ENCODE measurements at places on chromosomes 5 and 9.

GRCh38 chr5:56465769-56466135, 232.6 kb upstream of the ANKRD55 start:
- DNase-seq, result no peak

GRCh38 chr9:123370526-123371227, 14.7 kb downstream of the CRB2 start:
- no peak for DNase-seq

- DNase-seq, result peak; percentile 17
These were observed 1.1 kb upstream of the PRKAA1 start for GRCh38 chr5:40799258-40799657.

DNA sequence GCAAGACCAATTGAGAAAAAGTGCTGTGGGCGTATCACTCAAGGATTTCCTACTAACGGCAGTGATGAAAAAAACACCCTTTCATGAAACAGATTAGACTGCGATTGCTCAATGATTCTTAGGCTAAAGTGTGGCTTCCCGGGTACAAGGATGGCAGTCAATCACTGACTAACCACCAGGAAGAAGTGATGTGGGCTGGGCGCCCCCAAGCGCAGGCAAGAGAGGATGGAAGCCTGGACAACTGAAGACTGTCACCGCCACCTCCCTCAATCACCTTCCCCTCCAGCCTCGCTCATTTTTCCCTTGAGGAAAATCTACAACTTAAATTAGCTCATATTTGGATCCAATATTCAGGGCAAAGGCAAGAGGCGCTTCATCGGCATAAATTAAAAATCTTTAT, 707.2 kb downstream of the MTRR start:
- no peak for DNase-seq

DNA sequence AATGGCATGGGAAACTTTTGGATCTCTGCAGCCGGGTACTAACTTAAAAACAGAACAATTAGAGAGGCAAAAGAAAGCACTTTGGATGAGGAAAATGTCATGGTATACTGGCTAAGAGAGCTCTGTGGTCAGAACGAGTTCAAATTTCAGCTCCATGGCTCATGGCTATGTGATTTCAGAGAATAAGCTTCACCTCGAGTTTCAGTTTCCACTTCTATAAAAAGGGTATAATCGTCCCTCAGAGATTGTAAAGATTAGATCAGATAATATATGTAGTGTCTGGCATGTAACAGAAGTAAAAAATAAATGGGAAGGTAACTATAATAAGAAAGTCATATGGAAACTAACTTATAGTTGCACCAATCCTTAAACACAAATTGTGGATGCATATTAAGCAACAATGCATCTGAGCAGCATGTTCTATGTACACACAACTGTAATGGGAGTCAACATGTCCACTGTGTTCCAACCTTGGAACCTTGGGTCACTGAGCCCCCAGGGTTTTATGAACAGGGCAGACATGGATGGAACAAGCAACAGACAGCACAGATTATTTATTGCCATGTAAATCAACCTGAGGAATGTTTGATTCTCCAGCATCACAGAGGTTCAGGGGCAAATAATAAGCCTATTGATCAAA, 145.4 kb downstream of the MAPKAP1 start:
- no peak for DNase-seq

- DNase-seq, result no peak
These were observed 10.2 kb downstream of the GFRA3 start for GRCh38 chr5:138264183-138264582.

DNA sequence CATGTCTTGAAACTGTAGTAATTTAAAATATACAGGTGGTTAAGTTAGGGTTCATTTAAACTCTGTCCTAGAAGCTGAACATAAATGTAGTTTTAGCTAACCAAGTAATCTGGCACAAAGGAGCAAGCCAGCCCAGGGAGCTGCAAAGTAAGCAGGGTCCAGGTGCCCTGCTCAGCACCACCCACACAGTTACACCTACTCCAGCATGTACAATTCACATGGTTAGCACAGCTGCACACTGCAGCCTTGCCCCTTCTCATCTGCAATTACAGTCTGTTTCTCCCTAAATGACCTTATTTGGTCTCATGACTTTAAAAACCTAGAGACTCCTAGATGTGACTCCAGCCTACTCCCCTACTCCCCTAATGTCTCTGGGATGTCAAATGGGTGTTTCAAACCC, 128.4 kb downstream of the EPB41L4A start:
- DNase-seq, result no peak

DNA sequence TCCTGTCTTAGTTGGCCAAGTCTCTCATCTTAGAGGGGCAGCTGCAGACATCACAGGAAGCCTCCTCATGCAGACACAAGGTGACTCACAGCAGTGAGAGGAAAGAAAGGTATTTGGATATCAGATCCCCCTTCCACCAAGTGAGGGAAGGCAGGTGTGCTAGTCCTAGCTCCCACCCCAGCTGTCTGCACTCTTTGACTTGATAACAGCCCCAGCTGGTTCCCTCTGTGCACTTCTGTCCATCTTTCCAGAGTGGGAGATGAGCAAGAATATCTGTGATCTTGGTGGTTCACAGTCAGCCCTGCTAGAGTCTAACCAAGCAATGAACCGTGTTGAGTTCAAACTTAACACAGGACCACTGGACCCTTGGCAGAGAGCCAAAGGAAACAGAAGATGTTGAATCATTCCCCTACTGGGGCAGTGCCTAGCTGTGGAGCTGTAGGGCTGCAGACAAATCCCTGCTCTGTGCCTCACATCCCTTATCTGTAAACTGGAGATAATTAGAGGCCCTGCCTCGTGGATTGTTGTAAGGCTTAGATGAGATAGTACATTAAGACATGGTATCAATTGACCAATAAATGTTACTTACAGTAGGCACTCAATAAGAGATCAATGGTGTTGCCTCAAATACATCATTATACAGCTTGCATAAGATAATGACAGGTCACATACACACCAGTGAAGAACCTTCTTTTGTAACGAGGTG, 39.1 kb downstream of the SH3RF2 start:
- DNase-seq, result no peak

DNA sequence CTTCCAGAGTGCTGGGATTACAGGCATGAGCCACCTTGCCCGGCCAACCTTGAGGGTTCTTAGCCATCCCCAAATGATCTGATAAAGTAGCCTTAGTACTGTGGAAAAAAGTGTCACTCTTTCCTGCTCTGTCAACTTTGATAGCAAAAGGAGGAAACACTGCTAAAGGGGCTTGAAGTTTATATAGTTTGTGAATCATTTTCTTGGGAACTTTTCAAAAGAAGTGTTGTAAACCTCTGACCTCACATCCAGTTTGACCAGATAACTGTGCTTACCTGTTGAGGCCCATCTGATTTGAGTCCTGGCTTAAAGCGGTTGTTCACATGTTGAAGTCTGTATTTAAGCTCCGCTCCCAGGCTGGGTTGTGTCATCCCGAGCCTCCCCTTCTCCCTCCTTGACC, 303.3 kb downstream of the DOCK8 start:
- no peak for DNase-seq

- DNase-seq, result no peak
These were observed 1.6 kb upstream of the SUB1 start for GRCh38 chr5:32583582-32584232.

- no peak for DNase-seq
These were observed 114.4 kb downstream of the STK32A start for GRCh38 chr5:147349241-147349640.

GRCh38 chr9:136935651-136936050, 8.9 kb downstream of the FBXW5 start:
- no peak for DNase-seq

DNA sequence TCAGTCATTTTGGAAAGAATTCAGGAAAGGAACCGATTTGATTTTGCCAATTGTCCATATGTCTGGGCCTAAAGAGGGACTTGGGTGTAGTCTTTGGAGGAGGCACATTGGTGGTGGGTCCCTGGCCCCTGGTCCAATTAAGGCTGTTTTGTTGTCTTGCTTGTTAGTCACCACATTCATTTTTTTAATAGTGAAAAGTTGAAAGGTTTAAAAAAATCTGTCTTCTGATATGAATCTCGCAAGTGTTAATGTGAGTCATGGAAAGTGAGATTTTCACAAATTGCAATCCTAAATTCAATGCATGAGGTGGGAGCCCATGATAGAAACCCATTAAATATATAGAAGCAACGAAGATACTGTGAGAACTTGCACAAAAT, 165.9 kb upstream of the OTULINL start:
- DNase-seq, result no peak

DNA sequence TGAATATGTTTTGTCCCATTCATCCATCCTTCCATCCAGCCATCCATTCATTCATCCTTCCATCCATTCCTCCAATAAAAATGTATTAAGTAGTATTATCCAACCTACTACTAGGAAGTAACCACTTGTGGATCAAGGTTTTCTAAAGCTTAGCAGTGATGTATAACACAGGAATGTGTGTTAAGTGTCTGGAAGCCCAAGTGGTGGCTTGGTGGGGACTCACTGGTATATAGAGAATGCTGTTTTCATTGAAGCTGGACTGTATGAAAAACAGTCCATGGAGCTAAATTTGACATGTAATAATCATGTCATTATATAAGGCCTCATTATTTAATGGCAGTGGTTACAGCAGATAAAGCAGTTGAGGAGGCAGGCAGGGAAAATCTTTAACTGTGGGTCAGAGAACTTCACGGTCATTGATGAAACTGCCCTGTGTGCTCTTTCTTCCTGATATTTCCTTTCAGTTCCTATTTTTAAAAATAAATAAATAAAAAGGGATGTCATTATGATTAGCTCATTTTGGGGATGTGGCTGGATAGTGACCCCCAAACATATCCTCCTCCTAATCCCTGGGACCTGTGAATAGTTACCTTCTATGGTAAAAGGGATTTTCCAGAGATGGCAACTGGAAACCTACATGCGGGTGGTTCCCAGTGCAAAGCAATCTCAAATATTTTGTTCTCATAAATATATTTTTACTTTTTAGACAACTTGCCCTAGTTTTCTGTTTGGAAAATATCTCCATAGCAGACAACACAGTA, 82.3 kb downstream of the DAPK1 start:
- DNase-seq, result no peak

DNA sequence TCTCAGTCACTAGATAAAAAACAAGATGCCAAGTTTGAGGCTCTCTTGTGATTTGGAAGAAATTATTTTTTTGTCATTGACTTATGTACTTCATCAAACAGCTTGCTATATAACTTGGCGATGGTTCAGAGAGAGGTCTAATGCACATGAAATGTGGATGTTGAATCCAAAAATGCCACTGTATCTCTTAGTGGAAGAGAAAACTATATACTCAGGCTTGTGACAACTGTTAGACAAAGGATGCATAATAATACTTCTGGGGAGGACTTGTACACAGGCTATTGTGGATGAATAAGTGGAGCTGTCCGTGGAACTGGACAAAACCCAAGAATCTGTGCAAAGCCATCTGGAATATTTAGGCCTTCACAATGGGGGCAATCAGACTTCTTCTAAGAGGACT, 162.9 kb upstream of the NMUR2 start:
- no peak for DNase-seq

DNA sequence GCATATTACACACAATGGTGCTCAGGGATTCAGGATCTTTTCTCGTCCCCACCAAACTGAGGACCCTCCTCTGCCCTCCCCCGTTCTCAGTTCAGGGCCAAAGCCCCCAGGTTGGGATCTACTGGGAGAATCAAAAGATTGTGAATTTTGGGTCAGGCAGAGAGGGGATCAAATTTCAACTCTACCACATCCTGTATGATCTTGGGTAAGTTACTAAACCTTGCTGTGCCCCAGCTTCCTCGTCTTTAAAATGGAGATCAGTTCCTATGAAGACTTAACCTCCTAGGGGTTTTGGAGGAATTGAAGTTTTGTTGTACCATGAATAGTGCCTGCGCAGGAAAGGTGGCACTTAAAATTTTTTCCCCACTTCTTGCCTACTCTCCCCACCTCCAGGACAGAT, 62.4 kb downstream of the RAI14 start:
- DNase-seq, result no peak

DNA sequence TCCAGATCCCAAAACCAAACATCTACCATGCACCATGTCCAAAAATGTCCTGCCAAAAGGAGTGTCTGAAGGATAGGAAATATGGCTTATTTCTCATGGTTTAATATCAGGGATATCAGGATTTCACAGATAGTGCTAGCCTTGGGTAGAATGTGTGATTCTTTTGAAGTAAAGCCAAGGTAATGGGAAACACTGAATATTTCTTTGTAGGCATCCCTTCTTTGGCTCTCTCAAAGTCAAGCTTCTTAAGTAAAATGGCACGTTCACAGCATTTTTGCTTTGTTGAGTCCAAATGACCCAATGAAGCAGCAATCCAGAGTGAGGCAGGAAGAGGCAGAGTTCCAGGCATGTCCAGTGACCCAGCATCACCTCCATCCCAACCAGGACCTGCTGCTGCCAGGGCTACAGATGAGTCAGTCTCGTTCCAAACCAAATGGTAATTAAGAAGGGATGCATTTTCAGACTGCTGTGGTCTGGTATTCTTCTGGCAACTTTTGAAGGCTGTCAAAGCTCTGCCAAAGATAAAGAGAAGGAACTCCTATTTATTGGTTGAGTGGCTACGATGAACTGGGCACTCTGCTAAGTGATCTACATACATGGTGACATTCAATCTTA, 678.8 kb upstream of the KLF4 start:
- DNase-seq, result no peak

- no peak for DNase-seq
These were observed 173.0 kb downstream of the MRPS30 start for GRCh38 chr5:44981708-44982107.

DNA sequence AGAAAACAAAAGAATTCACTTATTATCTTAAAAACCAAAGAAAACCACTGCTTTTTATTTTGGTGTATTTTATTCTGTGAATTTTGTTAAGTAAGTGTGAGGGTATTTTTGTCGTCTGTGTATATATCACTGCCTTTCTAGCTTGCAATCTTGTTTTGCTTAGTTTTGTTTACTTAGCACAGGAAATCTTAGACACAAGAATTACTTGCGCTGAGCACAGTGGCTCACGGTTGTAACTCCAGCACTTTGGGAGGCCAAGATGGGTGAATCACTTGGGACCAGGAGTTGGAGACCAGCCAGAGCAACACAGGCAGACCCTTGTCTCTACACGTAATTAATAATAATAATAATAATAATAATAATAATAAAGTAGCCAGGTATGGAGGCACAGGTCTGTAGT, 230.3 kb downstream of the PAPPA start:
- no peak for DNase-seq

GRCh38 chr9:136169495-136169894, 35.4 kb downstream of the LHX3 start:
- DNase-seq, result no peak

GRCh38 chr9:106684940-106685695, 177.8 kb upstream of the ZNF462 start:
- DNase-seq, result no peak

DNA sequence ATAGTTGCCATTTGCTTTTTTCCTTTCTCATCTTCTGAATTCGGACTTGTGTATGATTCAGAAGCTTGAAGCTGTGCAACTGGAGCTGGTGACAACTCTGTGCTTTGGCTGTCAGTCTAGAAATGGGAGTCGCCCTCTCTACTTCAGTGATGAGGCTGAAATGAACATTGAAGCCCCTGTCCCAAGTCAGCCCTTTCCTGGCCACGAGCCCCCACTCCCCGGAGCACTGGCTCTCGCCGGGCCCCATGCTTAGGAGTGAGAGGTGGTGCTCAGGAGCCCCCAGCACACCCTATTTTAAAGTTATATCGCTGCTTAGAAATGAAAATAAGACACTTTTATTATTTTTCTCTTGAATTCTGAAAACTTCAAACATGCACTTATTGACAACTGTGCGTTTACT, 66.0 kb downstream of the PSMB7 start:
- no peak for DNase-seq
